CD4-positive, alpha-beta T cell treated with Interferon alpha-2 for 1 hour (primary cell): ENCODE measurements at places on chromosomes 2 and 18.
A peak's percentile ranks its signal among the peaks of the same experiment; 100 is the strongest.

- DNase-seq = no peak
Measured at GRCh38 chr2:240395896-240396622, 39.4 kb upstream of the GPC1 start.

DNA sequence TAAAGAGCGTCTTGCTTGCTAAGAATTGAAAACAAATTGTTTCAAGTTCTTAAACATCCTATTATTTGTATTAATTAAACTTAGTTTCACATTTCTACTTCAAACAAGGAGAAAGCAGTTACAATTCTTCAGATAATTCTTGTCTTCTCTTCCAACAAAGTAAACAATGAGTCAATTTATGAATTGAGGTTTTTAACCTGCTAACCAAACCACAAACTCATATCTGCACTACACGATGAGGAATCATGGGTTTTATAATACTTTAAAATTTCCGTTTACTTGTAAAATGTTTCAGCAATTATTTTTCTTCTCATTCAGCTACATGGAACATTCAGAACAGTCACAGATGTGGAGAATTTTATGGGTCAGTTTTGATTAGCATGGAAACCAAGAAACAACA is 114.2 kb downstream of the SPIRE1 start:
- DNase-seq = no peak

DNA sequence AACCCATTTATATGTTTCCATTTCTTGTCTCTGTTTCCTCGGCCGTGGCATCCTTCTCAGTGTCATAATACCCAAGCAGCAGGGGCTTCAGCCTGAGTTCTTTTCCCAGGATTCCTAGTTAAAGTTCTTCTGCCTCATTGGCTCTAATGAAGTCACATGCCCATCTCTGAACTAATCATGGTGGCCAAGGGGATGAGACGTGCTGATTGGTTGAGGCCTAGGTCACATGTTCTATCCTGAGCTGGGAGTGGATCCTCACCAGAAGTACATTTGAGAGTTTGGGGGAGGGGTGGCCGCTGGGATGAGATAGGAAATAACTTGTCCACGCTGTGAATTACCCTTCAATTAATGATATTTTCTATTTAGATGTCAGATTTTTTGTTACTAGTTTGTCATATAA is 3.8 kb upstream of the UGT1A5 start:
- DNase-seq = no peak

- no peak for DNase-seq
Measured at GRCh38 chr2:28271231-28271918, 121.3 kb upstream of the FOSL2 start.

GRCh38 chr2:79100285-79100684 is 12.5 kb upstream of the REG1B start:
- no peak for DNase-seq

GRCh38 chr2:220422676-220423075 is 795.2 kb downstream of the SLC4A3 start:
- no peak for DNase-seq

DNA sequence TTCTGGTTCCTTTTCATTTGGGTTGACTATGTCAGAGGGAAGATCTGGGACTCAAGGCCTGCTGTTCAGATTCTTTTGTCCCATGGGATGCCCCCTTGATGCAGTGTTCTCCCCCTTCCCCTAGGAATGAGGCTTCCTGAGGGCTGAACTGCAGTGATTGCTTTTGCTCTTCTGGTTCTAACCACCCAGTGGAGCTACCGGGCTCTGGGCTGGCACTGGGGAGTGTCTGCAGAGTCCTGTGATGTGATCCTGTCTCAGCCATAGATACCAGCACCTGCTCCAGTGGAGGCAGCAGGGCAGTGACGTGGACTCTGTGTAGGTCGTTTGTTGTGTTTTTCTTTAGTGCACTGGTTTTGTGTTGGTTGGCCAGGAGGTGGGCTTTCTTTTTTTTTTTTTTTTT is 32.1 kb upstream of the RHOB start:
- DNase-seq = no peak

DNA sequence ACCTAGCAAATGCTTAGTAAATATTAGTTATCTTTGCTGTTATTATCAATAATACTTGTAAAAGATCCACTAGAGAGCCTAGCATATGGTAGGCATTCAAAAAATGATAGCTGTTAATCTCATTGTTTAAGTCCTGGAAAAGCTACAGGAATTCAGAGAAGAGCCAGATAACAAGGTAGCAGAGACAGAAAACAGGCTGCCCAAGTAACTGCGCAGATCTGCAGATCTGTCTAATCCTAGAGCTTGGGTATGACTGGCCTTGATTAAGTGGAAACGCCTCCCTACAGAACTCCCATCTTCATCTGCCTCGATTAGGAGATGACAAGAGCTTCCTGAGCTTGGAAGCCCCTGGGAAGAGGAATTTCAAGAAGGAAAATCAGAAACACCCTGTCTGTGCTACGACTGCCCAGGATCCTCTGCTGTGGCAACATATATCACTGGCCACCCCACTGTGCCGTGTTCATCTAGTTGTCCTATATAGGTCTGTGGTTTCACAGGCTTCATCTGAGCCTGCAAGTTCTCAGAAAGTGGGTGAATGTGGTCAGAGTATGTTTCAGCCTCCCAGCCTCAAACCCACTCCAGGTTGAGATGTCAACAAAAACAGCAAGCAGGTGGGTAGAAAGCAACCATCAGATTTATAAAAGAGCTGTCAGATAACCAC is 151.5 kb upstream of the PKDCC start:
- peak; percentile 37 for DNase-seq

DNA sequence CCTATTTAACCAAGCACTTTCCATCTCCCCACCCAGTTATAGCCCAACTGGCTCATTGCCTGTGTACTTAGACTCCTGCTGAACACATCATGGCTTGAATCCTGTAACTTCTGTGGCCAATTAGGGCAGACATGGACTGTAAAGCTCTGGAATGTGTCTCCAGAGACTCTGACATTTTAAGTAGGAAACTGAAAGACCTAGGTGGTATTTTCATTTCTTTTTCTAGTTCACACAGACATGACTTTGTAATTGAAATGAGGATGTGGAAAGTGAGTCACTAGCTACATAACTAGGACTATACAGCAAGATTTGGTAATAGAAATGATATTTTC is 12.2 kb downstream of the DOK1 start:
- no peak for DNase-seq

- DNase-seq = no peak
Measured at GRCh38 chr2:24747299-24747698, 45.9 kb downstream of the PTRHD1 start.

DNA sequence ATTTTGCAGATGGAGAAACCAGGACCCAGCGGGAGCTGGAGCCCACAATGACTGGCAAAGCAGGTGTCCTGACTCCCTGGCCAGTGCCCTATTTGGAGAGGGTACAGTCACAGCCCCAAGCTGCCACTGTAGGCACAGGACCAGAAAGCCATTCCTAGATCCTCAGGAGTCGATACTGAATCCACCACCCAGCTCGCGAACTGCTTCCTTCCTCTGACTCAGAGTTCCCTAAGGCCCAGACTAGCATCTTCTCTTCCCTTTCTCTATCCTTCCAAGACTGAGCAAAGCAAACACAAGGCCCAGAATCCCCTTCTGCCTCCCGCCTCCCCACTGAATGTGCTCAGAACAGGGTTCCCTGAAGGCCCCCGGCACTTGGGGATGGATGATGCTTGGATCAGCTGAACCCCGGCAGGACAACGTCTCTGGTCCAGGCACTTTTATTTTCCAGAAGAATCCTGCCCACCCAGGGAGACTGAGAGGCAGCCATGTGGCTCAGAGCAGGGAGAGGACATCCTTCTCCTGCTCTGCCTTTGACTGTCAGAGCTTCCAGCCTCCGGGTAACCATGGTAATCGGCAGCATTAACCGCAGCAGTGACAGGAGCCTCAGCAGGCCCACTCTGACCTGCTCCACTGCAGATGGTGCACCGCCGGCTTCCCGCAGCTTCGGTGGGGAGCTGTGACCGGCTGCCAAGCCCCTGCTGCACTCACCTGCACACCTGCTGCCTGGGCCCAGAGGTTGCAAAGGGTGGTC is 34.8 kb upstream of the KLHL29 start:
- no peak for DNase-seq
